ENCODE measurements at places on chromosomes 12 and 14.

GRCh38 chr14:75200451-75200850 is 24.0 kb upstream of the TMED10 start:
- no peak for DNase-seq

- no peak for DNase-seq
These were observed 21.7 kb downstream of the BICDL1 start for GRCh38 chr12:120010661-120011230.

DNA sequence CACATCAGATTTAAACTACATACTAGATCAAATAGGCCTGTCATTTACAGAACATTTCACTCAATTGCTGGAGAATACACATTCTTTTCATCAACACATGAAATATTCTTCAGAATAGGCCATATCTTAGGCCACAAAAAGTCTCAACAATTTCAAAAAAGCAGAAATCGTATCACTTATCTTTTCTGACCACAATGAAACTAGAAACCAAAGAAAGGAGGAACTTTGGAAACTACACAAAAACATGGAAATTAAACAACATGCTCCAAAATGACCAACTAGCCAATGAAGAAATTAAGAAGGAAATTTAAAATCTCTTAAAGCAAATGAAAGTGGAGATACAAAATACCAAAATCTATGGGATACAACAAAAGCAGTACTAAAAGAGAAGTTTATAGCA is 35.1 kb downstream of the PARP11 start:
- no peak for DNase-seq

DNA sequence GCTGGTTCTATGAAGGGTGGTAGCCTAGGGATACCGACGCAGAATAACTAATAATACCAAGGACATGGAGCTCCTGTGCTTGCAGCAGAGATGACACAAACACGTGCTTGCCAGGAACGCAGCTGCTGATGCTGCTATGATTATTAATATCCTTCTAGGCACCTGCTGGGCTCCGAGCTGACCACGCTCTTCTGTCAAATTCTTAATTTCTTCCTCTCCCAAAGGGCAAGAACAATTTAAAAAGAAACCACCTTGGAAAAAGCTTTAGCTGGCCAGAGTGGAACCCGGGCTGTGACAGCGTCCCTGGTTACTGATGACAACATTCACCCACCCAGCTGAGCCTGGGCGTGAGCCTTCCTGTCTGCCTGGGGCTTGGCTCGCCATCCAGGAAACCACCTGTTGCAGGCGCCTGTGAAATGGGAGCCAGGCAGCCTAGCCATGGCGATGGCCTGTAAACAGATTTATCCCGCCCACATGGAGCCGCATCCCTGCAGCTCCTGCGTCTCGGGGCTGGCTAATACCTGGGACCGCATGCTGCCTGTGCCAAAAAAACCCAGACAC is 28.8 kb downstream of the CLMN start:
- no peak for DNase-seq

DNA sequence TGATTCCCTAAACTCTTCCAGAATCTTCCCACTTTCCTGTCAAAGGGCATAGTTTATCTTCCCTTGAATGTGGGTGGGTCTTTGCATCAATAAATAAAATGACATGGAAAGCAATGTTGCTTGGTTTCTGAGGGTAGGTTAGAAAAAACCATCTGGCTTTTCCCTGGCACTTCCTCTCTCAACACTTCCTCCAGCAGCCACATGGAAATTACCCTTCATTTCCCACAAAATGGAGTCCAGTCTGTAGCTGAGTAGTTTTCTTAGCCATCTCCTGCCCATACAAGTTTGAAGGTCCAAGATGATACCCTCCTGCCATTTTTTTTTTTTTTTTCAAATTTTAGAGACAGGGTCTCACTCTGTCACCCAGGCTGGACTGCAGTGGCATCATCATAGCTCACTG is 11.1 kb upstream of the NDUFA12 start:
- DNase-seq = no peak

- DNase-seq = no peak
These were observed 502.5 kb downstream of the VRK1 start for GRCh38 chr14:97299661-97300060.
